ENCODE measurements at places on chromosomes 7 and 10. TPM values are rescaled to one million over a fixed set of nuclear protein-coding genes. Genes with fewer than 3 reads are reported as not detected.

PLEKHS1 gene
- total RNA-seq = not detected

CALHM3 gene
- total RNA-seq = not detected

TEX47 gene
- not detected for total RNA-seq

GNG11 gene
- total RNA-seq = 3.8 TPM

TLX1 gene
- total RNA-seq = not detected

CDH23 gene
- 7.2 TPM for total RNA-seq

All from parietal lobe (tissue), 2 donors.